Stimulated activated CD8-positive, alpha-beta memory T cell treated with anti-CD3 and anti-CD28 coated beads, Interleukin-7, amount 100 ng/mL, for 1 hour (primary cell): ENCODE measurements at places on chromosomes 13 and 19.

- DNase-seq = no peak
These were observed 6.0 kb downstream of the TMEM255B start for GRCh38 chr13:113764793-113765563.

- DNase-seq = no peak
These were observed 9.3 kb upstream of the PEAK3 start for GRCh38 chr19:2291185-2291751.

DNA sequence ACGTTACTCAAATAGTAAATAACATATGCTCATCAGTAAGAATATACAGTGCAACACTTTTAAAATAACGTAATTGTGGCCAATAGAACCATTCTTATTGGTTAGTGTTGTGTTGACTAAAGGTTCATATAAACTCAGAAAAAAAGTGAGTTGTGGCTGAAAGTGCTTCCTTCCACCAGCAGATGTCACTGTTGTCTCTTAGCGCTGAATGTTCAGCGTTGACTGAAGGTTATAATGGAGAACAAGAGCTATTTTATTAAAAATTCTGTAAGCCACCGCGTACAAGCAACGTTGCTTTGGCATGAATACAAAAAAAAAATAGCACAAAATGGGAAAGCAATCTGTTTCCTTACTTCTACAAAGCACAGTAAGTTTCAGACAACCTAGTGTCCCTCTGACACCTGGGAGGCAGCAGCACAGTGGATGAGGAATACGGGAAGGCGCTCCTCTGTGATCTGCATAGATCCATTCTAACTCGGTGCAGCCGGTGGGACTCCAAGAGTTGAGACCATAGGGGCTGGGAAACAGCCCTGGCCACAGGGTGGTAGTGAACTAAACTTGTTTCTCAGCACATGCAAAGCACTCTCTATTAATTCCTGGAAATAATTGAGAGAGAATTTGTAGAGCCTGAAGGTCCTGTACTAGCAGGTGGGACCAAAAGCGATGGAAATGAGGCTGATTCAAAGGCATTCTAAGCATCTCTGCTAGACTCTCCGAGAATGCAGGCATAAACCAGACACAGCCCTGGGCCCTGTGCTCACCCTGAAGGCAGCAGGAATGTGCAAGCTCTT is 23.9 kb upstream of the OXGR1 start:
- no peak for DNase-seq

GRCh38 chr13:59710996-59711701 is 452.6 kb downstream of the DIAPH3 start:
- DNase-seq = no peak

DNA sequence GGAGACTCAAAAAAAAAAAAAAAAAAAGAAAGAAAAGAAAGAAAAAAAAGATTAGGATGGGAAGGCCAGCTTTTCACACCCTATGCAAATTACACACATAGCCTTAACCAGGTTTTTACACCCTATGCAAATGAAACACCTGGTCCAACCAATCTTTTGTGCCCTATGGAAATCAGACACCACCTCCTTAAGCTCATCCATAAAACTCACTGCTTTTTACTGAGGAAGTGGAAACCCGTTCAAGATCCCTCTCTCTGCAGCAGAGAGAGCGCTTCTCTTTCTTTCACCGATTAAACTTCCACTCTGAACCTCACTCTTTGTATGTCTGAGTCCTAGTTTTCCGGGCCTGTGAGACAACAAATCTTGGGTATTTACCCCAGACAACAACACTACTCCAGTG is 25.3 kb upstream of the HOMER3 start:
- no peak for DNase-seq

- no peak for DNase-seq
These were observed 17.5 kb downstream of the MIPEP start for GRCh38 chr13:23871616-23872220.

- DNase-seq = no peak
These were observed 6.4 kb upstream of the SLC46A3 start for GRCh38 chr13:28725046-28725610.

DNA sequence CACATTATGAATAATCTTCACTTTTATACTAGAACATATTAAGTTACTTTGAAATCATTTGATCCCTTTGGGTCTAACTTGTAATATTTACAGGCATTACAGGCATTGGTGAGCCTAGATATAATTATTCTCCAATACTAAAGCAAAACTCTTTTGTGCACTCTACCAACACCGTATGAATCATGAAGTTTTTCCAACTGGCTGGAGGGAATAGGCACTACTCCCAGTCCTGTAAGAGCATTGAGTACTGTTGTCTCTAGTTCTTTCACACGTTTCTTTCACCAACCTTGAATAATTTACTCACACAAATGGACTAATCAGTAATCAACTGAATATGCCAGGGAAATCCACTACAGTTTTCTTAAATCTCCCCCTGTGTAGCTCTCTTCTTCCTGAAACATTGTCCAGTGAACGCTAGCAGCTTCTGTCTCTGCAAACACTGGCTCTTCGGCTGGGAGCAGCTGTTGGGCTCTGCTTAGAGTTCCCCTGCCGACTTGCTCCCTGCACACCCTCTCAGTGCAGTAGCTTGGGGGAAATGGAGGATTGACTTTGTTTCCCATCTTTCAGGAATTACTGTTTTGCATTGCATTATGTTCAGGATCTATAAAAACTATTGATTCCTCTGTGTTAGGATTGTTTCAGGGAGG is 476.7 kb downstream of the RFC3 start:
- DNase-seq = no peak

DNA sequence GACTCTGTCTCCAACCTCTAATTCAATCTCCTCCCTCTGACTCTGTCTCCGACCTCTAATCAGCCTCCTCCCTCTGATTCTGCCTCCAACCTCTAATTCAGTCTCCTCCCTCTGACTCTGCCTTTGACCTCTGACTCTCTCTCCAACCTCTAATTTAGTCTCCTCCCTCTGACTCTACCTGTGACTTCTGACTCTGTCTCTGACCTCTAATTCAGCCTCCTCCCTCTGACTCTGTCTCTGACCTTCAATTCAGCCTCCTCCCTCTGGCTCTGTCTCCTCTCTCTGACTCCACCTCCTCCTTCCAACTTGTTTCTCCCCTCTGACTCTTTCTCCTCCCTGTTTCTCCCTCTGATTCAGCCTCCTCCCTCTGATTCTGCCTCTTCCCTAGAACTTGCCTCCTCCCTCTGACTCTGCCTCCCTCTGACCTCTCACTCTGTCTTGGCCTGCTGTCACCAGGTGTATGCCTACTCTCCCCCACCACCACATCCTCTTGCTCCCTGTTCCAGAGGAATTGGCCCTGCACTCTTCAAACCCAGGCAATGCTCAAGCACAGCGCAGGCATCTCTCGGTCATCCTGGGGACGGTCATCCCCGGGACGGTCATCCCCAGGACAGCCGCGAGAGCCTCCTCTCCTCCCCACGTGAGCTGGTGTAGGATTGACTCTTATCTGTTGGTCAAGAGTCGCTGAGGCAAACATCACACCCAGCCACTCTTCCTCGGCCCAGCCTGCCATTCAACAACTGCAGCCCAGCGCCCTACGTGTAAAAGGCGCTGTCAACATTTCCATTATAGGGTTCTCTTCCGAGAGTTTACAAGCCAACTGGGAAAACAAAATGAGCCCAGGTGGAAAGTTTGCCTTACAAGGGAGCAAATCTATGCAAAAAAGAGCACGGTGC is 60.2 kb downstream of the ZIC5 start:
- DNase-seq = no peak

DNA sequence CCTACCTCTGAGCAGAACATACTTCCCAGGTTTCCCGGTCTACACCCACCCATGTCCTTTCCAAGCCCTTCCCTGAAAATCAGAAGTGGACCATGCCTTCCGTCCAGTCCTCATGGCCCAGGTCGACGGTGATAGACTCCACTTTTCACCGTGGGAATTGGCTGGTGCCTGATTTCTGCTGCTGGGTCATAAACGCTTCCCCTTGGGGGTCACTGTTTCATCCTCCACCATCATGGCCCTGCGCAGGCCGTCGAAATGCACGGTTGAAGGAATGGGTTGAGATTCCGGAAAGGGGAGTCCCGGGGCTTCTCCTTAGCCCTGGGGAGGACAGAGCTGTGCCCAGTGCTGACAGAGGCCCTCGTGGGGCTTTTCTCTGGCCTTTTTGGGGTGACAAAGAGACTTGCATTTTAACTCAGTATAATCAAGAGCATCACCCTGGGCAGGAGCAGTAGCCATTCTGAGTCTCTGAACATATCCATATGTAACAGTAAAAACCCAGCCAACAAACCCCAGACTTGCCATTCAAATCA is 75.5 kb downstream of the SOX1 start:
- no peak for DNase-seq

DNA sequence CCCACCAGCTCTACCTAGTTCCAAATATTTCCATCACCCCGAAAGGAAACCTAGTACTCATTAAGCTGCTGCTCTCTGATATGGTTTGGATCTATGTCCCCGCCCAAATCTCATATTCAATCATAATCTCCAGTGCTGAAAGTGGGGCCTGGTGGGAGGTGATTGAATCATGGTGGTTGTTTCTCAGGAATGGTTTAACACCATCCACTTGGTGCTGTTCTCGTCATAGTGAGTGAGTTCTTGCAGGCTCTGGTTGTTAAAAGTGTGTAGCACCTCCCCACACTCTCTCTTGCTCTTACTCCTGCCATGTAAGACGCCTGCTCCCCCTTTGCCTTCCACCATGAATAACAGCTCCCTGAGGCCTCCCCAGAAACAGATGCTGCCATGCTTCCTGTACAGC is 43.4 kb upstream of the MED4 start:
- DNase-seq = no peak

- no peak for DNase-seq
These were observed 32.5 kb downstream of the FGF14 start for GRCh38 chr13:102369302-102369701.

DNA sequence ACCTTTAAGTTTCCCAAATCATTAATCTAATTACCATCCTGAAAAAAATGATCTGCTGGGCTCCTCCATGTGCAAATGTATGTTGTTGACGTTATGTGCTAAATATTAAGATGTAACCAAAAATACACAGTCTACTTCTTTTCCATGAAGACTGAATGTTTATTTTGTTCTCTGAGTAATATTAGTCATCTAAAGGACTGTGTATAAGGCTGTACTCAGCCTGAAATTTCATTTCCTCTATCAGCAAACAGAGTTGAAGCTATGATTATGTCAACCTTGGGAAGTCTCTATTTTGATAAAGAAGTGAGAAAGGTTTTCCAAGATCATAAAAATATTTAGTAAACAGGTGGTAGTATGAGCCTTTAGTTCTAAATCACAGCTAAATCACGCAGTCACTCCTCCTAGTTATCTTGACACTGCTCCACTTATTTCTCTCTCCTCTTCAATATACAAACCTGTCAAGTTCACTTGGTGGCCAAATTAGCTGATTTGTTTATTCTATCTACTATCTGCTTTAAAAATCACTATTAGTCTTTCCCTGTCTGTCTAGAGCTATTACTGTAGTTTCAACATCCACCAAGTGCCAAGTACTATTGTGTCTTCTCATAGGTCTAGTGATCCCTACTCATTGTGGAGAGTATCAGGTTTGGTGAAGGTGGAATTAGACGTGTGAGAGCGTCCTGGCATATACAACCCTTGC is 211.7 kb upstream of the STARD13 start:
- DNase-seq = no peak

- DNase-seq = no peak
These were observed 236.2 kb upstream of the HTR2A start for GRCh38 chr13:47133011-47133445.

GRCh38 chr19:39065928-39066327 is 18.2 kb upstream of the ACP7 start:
- no peak for DNase-seq

DNA sequence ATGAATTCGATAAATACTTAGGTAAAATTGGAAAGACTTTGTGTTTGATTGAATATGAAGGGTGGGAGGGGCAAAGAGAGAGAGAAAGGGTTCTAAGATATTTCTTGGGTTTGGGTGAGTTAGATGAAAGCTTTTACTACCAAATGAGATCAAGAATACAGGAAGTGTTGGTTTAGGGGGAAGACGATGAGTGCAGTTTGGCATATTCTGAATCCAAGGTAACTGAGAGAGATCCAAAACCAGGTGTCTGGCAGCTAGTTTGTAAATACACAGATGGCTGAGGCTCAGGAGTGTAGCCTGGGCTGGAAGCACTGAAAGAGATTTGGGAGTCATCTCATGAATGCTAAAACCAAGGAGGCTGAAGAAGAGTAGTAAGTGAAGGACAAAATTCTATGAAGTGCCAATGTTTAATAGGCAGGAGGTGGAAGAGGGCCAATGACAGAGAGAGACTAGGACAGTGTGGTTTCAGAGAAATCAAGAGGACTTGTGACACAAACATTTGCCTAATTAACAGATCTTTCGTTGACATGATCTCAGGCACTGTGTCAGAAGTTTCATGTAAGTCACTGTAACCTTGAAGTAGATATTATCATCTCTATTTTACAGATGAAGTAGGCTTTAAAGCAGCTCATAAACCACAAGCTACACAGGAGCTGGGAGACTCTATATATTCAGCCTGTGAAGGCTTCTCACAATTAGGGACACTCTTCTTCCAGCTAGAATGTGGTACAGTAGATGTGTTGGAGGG is 70.2 kb upstream of the ZDHHC20 start:
- no peak for DNase-seq

DNA sequence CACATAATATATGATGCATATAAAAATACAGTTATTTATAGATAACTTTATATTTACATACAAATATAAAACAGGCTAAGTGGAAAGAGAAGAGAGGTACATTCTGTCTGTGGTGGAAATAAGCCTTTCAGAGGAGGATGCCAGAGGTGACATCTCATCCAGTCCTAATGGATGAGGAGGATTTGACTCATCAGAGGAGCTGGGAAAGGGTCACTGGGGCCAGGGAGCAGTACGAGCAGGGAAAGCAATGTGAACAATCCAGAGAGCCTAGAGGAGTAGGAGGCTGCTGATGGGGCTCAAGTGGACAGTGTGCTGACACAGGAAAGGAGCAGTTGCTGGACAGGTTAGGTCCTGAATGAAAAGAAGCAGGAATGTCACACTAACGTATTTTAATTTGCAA is 18.6 kb downstream of the NALCN start:
- no peak for DNase-seq

DNA sequence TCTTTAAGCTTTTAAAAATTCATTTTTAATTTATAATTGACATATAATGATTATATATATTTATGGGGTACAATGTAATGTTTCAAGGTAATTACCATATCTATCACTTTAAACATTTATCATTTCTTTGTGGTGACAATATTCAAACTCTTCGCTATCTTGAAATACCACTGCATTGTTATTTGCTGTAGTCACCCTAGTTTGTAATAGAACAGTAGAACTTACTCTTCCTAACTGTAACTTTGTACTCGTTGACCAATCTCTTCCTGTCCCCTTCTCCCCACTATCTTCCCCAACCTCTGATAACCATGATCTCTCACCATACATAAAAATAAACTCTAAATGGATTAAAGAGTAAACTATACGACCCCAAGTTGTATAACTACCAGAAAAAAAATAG is 20.4 kb downstream of the COG6 start:
- DNase-seq = no peak
